ENCODE measurements at places on chromosomes 13 and 19. TPM values are rescaled to one million over a fixed set of nuclear protein-coding genes. Genes with fewer than 3 reads are reported as not detected.
A peak's percentile ranks its signal among the peaks of the same experiment; 100 is the strongest.

DNA sequence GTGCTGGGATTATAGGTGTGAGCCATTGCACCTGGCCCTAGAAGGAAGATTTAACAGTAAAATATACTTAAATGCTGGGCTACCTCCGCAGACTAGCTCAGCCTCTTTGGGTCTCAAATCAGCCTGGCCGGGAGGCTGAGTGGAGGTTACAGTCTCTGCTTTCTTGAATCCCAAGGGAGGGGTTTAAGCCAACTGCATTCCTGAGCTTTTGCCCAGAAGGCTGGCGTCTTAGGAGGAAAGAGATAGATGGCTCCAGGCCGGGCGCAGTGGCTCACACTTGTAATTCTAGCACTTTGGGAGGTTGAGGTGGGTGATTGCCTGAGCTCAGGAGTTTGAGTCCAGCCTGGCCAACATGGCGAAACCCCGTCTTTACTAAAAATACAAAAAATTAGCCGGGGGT lies 623 bp upstream of the C5AR1 start:
- H3K4me1 ChIP-seq = no peaks in the 10 kb centered on the region
- no peak overlapping the region for H3K27ac ChIP-seq
- no peaks in the 10 kb centered on the region for H3K27me3 ChIP-seq
- DNase-seq = peak; percentile 67
- H3K36me3 ChIP-seq = no peaks in the 10 kb centered on the region

DNA sequence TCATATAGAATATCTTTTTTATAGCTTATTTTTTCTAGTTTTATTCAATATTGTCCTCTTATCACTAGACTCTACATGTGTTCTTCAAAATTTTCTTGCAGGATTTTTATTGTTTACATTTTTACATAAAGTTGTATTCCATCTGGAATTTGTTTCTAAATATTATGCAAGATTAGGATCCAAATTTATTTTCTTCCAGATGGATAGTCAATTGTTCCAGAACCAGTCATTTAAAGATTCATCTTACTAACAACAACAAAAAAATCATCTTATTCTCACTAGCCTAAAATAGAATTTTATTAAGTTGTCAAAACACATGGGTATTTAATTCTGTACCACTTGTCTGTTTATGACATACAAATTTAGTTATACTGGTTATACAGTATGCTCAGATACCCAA lies 390.4 kb upstream of the GPC6 start:
- H3K4me3 ChIP-seq = no peak overlapping the region
- no peaks in the 10 kb centered on the region for H3K27me3 ChIP-seq
- DNase-seq = no peak
- no peaks in the 10 kb centered on the region for H3K36me3 ChIP-seq
- no peaks in the 10 kb centered on the region for H3K4me1 ChIP-seq

The C1QTNF9 gene
- 0.42 TPM for total RNA-seq

- no peak overlapping the region for H3K4me3 ChIP-seq
- no peak overlapping the region for H3K27ac ChIP-seq
- DNase-seq = no peak
- no peaks in the 10 kb centered on the region for H3K36me3 ChIP-seq
- no peaks in the 10 kb centered on the region for H3K27me3 ChIP-seq
Observed at GRCh38 chr13:95559100-95559499, 6.6 kb downstream of the CLDN10 start.

- H3K36me3 ChIP-seq = no peaks in the 10 kb centered on the region
- no peaks in the 10 kb centered on the region for H3K27me3 ChIP-seq
- no peak overlapping the region for H3K27ac ChIP-seq
- no peak overlapping the region for H3K4me3 ChIP-seq
Observed at GRCh38 chr13:51643882-51644281, 59.6 kb downstream of the WDFY2 start.

DNA sequence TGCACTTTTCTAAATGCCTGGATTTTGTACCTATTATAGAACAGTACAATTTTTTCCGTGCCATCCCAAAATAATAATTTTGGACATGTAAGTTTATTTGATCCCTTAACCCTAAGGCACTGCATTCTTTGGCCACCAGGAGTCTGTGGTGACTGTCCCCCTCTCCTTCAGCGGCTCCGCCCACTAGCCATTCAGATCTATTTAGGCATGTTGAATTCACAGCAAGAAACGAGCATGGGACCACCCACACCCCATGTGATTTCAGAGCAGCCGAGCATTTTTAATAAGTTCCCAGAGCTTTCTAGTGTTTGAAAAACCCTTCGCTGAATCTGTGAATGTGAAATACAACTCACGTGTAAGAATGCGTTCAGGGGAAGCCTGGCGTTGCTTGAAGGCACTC lies 567.5 kb downstream of the MYO16 start:
- H3K4me3 ChIP-seq = no peak overlapping the region
- no peaks in the 10 kb centered on the region for H3K4me1 ChIP-seq
- H3K36me3 ChIP-seq = no peaks in the 10 kb centered on the region
- DNase-seq = no peak
- no peak overlapping the region for H3K27ac ChIP-seq

DNA sequence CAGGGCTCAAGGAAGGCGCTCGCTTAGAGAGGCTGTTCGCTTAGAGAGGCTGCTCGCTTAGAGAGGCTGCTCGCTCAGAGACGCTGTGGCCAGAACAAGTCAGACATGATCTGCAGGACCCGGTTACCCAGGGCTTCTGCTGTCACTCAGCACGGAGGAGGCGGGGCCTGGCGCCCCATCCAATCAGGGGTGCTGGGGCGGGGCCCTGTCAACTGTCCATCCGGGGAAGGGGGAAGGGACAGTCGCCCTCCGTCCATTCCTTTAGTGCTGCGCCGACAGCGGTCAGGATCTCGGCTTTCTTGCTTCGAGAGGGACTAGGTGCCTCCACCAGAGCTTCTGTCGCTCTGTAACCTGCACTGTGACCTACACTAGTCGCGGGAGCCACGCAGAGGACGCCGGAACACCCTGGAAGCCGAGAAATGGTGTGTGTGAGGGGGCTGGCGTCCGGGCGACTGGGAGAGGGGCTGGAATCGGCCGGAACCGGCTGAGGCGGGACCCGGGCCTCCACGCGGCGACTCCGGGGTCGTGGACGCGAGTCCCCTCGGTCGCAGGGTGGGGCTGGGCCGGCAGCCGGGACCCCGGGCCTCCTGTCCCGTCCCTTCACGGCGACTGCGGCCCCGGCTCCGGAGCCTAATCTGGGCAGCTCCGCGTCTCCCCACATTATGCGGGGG lies at the start of gene ZNF440:
Gene ZNF440 (plus strand): TSS at position 245 of the 671 bp plus-strand sequence. CDS start 175 bp downstream, at position 420.
- peak; percentile 98 for DNase-seq
- no peaks in the 10 kb centered on the region for H3K4me1 ChIP-seq
- H3K27me3 ChIP-seq = no peaks in the 10 kb centered on the region
- H3K27ac ChIP-seq = peak within 1 kb of the TSS; percentile 61

The SMIM44 gene
- not detected for total RNA-seq

The THAP8 gene
- total RNA-seq = 4.1 TPM

DNA sequence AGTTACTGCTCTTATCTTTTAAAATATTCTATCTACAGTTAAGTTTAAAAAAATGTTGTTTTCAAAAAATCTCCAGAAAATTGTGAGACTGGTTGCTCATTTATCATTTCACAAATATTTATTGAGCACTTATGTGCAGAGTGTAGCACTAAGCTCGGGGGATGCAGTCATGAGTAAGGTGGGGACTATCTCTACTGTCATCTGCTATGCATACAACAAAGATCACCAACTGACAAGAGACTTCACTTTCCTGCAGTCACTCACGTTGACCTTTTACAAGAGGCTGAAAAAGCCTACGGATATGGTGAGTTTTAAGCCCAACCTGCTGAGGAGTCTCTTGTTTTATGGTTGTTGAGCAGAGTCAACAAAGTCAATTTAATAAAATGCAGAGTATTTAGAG lies 392.5 kb downstream of the KLF12 start:
- H3K36me3 ChIP-seq = no peaks in the 10 kb centered on the region
- no peak for DNase-seq
- no peak overlapping the region for H3K27ac ChIP-seq
- no peaks in the 10 kb centered on the region for H3K27me3 ChIP-seq
- H3K4me1 ChIP-seq = peaks cover 3% of the 10 kb centered on the region

DNA sequence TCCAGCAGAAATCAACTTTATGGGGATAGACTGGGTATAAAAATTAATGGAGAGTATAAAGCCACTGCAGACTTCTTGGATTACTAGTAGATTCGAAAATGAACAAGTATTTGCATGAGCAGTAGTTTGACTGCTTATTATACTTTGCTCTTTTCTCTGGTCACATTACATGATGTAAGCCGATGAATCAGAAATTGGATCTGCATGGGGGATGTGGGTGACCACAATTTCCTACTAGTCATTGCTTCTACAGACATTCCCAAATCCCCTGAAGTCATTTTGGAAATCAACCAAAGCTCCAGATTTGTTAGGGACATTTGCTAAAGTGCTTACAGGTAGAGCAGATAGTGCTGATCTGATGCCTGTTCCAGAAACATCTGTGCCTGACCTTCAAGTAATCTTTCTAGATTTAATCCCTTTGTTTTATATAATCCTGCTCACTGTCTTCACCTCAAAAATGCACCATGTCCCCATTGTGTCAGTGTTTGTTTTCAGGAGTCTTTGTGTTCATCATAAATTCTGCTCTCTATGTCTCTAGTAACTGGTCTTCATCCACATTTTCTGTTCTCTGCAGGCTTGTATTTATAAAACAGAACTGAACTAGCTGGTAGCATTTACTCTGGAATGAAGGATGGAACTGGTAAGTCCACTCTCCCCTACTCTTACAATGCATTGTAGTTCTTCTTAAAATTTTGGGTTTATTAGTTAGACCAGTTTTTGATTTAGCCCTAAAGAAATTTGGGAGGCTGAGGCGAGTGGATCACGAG lies 201.5 kb upstream of the CSNK1A1L start:
- no peaks in the 10 kb centered on the region for H3K36me3 ChIP-seq
- no peak overlapping the region for H3K4me3 ChIP-seq
- DNase-seq = no peak
- H3K27me3 ChIP-seq = no peaks in the 10 kb centered on the region

GRCh38 chr13:107342747-107343146 lies 774.8 kb upstream of the ARGLU1 start:
- H3K27ac ChIP-seq = no peak overlapping the region
- no peak overlapping the region for H3K4me3 ChIP-seq
- no peak for DNase-seq

The CGB3 gene
- total RNA-seq = not detected

DNA sequence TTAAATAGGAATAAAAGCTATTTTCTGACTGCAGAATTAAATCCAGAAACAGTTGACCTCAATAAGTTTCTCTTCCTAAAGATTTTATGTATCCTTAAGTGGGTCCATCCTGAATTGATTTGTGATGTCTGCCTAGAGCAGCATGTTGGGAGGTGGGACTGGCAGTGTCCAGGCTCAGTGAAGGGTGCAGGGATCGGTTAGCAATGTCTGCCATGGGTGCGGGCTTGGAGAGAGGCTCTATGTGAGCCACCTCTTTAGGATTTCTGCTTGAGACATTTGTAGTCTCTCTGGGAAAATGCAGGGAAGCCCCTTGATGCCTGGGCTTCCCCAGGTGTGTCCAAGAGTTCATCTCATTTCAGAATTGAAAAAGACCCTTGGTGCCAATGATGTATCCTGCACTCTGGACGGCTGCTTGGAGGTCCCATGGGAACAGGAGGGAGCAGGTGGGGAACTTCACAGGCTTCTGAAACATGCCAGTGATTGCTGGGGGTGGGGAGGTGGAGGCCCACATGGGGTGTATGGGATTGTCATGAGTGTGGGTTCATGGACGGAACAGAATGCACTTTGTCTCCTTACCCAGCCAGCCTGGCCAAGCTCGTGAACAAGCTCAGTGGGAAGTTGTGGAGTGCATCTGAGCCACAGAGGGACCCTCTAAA lies 6.2 kb upstream of the COLGALT1 start:
- no peaks in the 10 kb centered on the region for H3K4me1 ChIP-seq
- DNase-seq = no peak
- H3K4me3 ChIP-seq = no peak overlapping the region
- no peaks in the 10 kb centered on the region for H3K36me3 ChIP-seq
- no peak overlapping the region for H3K27ac ChIP-seq
- H3K27me3 ChIP-seq = no peaks in the 10 kb centered on the region

- DNase-seq = no peak
- H3K36me3 ChIP-seq = no peaks in the 10 kb centered on the region
- H3K27ac ChIP-seq = no peak overlapping the region
- H3K4me1 ChIP-seq = no peaks in the 10 kb centered on the region
- no peak overlapping the region for H3K4me3 ChIP-seq
Observed at GRCh38 chr19:28026636-28027035, 1186.3 kb downstream of the UQCRFS1 start.

GRCh38 chr19:30326393-30326710 lies 45.8 kb upstream of the ZNF536 start:
- no peaks in the 10 kb centered on the region for H3K36me3 ChIP-seq
- no peak overlapping the region for H3K4me3 ChIP-seq
- H3K4me1 ChIP-seq = no peaks in the 10 kb centered on the region
- no peak overlapping the region for H3K27ac ChIP-seq
- no peak for DNase-seq

- H3K27ac ChIP-seq = no peak overlapping the region
- DNase-seq = no peak
Observed at GRCh38 chr19:49256691-49257090, 68.3 kb downstream of the SLC6A16 start.

The IGLON5 gene
- total RNA-seq = 0.26 TPM

The SOX1 gene
- total RNA-seq = not detected

DNA sequence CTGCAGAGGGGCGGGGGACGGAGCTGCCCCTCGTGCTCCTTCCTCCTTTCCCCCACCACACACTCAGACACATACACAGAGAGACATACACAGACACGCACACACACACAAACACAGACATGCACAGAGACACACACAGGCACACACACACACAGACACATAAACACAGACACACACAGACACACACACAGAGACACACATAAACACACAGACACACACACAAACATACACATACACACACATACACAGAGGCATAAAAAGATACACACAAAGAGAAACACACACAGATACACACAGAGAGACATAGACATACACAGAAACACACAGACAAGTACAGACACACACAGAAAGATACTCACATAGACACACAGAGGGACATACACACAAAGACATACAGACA lies 136.0 kb downstream of the UQCRFS1 start:
- no peaks in the 10 kb centered on the region for H3K4me1 ChIP-seq
- H3K27ac ChIP-seq = no peak overlapping the region
- no peaks in the 10 kb centered on the region for H3K27me3 ChIP-seq
- H3K4me3 ChIP-seq = no peak overlapping the region
- DNase-seq = no peak

The KLK15 gene
- total RNA-seq = not detected

The ZNF575 gene
- 4.6 TPM for total RNA-seq

DNA sequence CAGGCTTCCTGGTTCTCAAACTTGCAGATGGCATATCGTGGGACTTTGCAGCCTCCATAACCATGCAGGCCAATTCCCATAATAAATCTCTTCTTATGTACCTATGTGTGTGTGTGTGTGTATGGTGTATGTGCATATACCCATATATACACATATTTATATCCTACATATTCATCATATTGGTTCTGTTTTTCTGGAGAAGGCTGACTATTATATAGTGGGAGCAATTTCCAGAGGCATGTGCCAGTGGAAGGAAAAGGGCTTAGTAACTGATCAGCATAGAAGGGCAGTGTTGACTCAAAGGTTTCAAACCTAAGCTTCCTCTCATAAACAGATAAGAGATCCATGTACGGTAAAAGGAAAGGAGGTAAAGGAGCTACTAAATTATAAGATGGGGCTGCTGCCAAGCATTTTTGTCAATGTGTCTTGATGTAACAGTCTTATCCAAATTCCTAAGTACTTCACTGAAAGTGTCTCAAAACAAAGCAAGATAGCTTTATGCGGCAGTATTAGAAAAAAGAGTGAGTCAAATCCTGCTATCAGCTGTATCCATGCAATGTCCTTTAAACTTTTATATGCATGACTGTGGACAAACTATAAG lies 432.1 kb downstream of the TBC1D4 start:
- no peak overlapping the region for H3K4me3 ChIP-seq
- no peak overlapping the region for H3K27ac ChIP-seq
- H3K4me1 ChIP-seq = no peaks in the 10 kb centered on the region

Data from aorta (tissue), 5 donors.